Left renal pelvis (tissue), 4 donors: ENCODE measurements at places on chromosomes 2 and 18. TPM values are rescaled to one million over a fixed set of nuclear protein-coding genes. Genes with fewer than 3 reads are reported as not detected.

DNA sequence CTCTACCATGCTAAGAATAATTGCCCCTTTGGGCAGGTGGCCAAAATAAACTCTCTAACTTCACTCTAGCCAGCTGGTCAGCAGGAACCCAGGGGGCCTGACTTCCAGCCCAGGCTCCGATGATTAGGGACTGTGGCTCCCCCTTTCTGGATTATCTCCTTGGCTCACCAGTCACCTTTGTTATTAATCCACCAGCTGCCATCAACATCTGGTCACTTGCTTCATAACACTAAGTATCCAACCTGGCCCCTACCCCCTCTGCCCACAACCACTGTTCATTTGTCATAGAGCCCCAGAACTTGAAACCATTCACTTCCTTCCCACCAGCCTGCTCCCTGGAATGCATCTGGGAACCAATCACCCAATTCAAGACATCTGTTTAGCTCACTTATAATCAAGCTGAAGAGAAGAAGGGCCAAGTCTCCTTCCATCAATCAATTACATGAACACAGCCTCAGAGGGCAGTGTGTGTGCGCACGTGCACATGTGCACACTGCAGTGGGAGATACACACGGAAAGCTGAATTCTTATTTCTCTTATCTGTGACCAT is 215.1 kb downstream of the ALK start:
- DNase-seq, result no peak

DNA sequence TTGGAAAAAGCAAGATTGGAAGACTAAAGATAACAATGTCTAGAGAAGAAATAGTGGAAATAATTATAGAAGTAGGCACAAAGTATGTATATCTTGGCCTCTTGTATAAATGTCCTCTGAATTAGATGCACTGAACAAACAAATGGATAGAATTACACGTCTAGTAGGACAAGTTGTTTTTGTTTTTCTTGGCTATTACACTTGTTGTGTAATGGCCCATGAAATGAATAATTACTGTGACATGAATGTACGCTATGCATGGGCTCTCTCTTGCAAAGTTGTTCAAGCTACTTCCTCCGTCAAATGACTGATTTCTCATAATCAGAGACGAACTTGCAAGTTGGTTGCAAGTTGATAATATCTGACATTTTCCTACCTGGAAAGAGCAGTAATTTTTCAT is 126.2 kb downstream of the PDE1A start:
- no peak for DNase-seq

- DNase-seq, result no peak
Measured at GRCh38 chr2:68333931-68334330, 14.2 kb upstream of the CNRIP1 start.

GRCh38 chr2:148642891-148643416 is 1.6 kb upstream of the EPC2 start:
- DNase-seq, result no peak

DNA sequence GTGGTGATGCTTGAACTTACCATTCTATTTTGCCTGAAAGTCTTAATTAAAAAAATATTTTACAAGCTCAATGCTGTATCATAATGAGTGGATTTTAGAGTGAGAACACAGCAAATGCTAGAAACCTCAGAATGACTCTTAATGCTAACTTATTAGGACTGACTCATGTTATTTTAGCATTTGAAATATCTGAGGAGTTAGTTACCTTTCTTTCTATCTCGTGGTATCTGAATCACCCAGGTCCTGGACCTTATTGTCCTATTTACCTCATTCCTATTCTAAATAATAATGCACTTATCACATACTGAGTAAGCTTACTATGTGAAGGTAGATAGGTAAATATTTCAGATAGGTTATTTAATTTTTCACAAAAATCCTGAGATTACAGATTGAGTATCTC is 70.7 kb downstream of the SOS1 start:
- DNase-seq, result no peak

- no peak for DNase-seq
Measured at GRCh38 chr2:203533676-203534591, 1.2 kb downstream of the RAPH1 start.

DNA sequence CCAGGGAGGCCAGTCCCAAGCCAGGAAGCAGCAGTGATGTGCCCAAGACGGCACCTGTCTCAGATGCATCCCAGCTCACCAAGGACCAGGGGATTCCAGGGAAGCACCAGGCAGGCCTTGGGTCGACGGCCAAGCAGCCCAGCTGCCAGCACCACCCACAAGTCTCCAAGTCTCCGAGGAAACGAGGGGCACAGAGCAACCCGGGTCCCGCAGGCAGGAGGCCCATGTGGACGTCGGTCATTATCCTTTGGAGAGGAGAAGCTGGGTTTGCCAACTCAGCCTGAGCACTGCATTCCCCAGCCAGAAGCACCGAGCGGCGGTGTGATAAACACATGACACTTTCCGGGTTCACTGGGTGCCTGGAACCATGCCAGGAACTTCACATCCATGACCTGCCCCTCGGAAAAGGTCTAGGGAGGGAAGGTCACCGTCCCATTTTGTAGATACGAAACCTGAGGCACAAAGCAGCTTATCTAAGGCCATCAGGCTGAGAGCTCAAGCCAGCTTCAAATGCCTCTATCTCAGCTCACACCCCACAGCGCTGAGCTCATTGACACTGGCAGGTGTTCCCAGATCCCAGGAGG is 104.5 kb downstream of the ZNF516 start:
- no peak for DNase-seq

DNA sequence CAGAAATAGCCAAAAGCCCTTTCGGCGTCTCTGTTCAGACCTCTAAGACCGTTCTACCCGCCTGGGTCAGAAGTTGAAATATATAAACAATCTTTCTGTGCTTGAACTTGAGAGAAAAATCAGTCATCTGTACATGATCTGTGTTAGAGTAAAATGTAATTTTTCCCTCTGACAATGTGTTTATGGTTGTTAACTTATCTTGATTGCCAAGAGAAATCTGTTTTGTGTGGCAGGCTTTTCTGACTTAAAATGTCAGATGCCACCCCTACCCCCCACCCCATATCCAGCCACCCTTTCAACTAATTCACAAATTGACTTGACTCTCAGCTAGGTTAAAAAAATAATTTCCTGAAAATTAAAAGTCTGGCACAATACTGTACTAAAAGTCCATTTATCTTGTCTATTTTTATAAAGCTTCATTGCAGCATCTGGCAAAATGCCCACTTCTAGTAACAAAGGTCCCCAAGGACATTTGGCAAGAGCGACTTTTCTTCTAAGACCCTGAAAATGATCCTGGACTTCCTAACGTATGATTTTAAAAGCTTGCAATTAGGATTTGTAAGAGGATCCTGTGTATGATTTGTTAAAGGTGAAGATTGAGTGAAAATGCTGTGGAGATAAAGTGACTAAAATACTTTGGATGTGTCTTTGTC is 304.2 kb downstream of the EPHA4 start:
- no peak for DNase-seq

GRCh38 chr2:102386867-102387541 is 31.4 kb downstream of the IL18R1 start:
- DNase-seq, result no peak

GRCh38 chr2:30639836-30640235 is 167.4 kb downstream of the CAPN13 start:
- no peak for DNase-seq

- no peak for DNase-seq
Measured at GRCh38 chr2:238128534-238129001, 9.9 kb upstream of the KLHL30 start.

GRCh38 chr2:194765723-194766122 is 891.3 kb upstream of the SLC39A10 start:
- DNase-seq, result no peak

- peak; percentile 59 for DNase-seq
Measured at GRCh38 chr2:121529439-121530211, 1.1 kb upstream of the RNU4ATAC start.

GRCh38 chr2:141610564-141611175 is 520.1 kb downstream of the LRP1B start:
- DNase-seq, result no peak

- no peak for DNase-seq
Measured at GRCh38 chr2:28312307-28313219, 80.1 kb upstream of the FOSL2 start.

- DNase-seq, result no peak
Measured at GRCh38 chr2:129857200-129857599, 122.3 kb upstream of the RAB6C start.

- no peak for DNase-seq
Measured at GRCh38 chr18:63213936-63214671, 105.5 kb downstream of the BCL2 start.

Gene TMEM198
- 2.5 TPM for polyA plus RNA-seq

Gene UGT1A8
- not detected for polyA plus RNA-seq

Gene PLCD4
- polyA plus RNA-seq, result 7.4 TPM

Gene DNAH7
- 9.5 TPM for polyA plus RNA-seq

Gene MROH2A
- polyA plus RNA-seq, result not detected

Gene RIT2
- polyA plus RNA-seq, result 0.14 TPM

Gene TUBA3E
- polyA plus RNA-seq, result 0.33 TPM

Gene SIX2
- polyA plus RNA-seq, result 30.5 TPM

Gene SGPP2
- 16.3 TPM for polyA plus RNA-seq

Gene ZNF396
- polyA plus RNA-seq, result 6.4 TPM

Gene VWC2L
- polyA plus RNA-seq, result not detected

Gene DSEL
- polyA plus RNA-seq, result 24.5 TPM

Gene IL1RN
- 8.7 TPM for polyA plus RNA-seq
